HepG2 (cell line): ENCODE measurements at places on chromosomes 4 and X. TPM values are rescaled to one million over a fixed set of nuclear protein-coding genes. Genes with fewer than 3 reads are reported as not detected.

The PPP2R2C gene
- total RNA-seq: 0.60 and 1.2 TPM in 2 replicates

The IL13RA1 gene
- 31.3 and 56.6 TPM in 2 replicates for total RNA-seq

- DNase-seq: no peak
Measured at GRCh38 chr4:23707652-23708026, 182.2 kb downstream of the PPARGC1A start.

DNA sequence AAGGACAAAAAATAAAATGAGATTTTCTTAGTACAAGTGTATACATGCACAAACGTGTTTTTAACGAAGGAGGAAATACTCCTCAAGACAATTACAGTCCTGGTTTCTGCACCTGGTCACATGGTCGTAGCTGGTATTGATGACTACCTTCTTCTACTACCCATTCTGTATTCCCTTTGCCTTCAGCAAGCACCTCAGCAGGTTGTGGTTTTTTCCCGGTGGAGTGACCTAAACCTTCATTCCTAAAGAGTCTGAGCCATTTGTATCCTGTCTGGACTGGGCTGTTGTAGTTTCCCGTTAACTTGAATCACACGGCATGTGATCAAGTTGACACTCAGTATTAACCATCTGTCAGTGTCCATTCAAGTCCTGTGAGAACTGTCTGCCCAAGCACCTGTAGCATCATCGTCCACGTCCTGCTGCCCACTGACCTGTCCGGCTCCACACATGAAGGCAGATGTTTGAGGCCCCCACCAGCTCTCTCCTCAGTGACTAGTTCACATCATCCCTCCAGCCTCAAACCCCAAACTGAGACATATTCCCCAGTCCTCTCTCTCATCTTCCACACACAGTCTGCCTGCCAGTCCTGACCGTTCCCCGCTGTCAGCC, 31.1 kb upstream of the TBC1D14 start:
- no peak for DNase-seq
